ENCODE measurements at places on chromosomes 2 and 18. TPM values are rescaled to one million over a fixed set of nuclear protein-coding genes. Genes with fewer than 3 reads are reported as not detected.

Gene ZBTB7C
- 3.7 TPM for total RNA-seq

Gene AOX1
- 1.5 TPM for total RNA-seq

Gene SETBP1
- 0.98 TPM for total RNA-seq

Gene KCNG3
- under 0.01 TPM for total RNA-seq

Gene SERPINB11
- total RNA-seq, result not detected

Gene BMP10
- total RNA-seq, result not detected

All from mesangial cell (primary cell).